Right cardiac atrium (tissue), 5 donors: ENCODE measurements at places on chromosomes 5 and 9. TPM values are rescaled to one million over a fixed set of nuclear protein-coding genes. Genes with fewer than 3 reads are reported as not detected.
A peak's percentile ranks its signal among the peaks of the same experiment; 100 is the strongest.

DNA sequence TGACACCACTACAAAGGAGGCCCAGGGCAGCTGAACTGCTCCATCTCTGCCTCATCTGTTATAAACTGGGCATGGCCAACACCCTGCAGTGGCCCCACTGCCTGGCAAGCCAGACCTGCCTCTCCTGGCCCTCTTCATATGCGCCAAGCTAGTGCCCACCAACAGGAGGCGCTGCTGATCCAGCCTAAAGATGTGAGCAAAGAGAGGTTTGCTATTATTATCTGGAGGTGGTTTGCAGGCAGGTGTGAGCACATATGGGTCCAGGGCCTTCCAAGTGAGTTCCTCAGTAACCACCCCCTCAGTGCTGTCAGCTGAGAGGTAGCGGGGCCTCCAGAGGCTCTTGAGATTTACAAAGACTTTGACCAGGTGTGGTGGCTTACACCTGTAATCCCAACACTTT, 232.2 kb downstream of the SYK start:
- DNase-seq = no peak

IL5 gene
- total RNA-seq = not detected

DNA sequence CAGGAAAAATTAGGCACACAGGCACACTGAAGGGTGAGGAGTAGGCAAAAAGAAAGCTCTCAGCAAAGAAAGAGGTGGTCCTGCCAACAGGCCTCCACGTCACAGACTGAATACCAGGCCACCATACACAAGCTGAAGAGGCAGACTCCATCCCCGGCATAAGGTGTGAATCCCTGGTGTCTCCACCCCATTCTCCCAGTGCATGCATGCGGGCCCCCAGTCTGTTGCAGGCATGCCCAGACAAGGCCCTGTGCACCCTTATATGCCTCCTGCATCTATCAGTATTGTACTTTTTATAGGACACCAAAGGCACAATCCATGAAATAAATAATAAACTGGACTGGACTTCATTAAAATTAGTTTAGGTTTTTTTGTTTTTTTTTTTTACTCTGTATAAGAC, 73.1 kb downstream of the RGMB start:
- DNase-seq = no peak

RGMB gene
- 16.0 TPM for total RNA-seq

GRCh38 chr5:35880156-35880555, 23.5 kb downstream of the IL7R start:
- DNase-seq = no peak

DNA sequence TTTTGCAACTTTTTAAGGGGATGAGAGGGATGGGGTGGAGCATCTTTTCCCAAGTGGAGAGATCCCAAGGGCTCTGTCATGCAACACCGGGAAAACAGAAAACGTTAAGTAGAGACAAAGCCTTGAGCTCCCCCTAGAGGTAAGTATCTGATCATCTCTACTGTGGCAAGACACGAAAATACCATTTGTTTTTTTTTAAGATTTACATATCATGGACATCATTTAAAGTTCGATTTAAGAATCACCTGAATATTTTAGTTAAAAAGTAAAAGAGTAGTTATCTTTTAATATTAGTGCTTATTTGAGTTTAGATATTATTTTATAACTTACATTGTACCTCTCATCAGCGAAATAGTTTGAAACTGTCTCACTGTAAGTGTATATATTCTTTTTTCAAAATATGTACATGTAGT, 200.4 kb downstream of the LRRC70 start:
- no peak for DNase-seq

GRCh38 chr5:53607886-53608285, 47.4 kb downstream of the NDUFS4 start:
- no peak for DNase-seq

EGFLAM gene
- total RNA-seq = 2.4 TPM

GRCh38 chr5:120630550-120630949, 166.4 kb downstream of the PRR16 start:
- no peak for DNase-seq

GRCh38 chr5:36593867-36594266, 12.5 kb upstream of the SLC1A3 start:
- DNase-seq = no peak

FRRS1L gene
- 4.8 TPM for total RNA-seq

- no peak for DNase-seq
These were observed 384.8 kb downstream of the PRR16 start for GRCh38 chr5:120848883-120849282.

LHX6 gene
- total RNA-seq = 1.3 TPM

- no peak for DNase-seq
These were observed 28.8 kb downstream of the NTRK2 start for GRCh38 chr9:84698323-84698722.

GRCh38 chr5:135391869-135392255, 7.2 kb downstream of the MACROH2A1 start:
- no peak for DNase-seq

GRCh38 chr5:43514025-43514424, 923 bp downstream of the C5orf34 start:
- DNase-seq = no peak

DNA sequence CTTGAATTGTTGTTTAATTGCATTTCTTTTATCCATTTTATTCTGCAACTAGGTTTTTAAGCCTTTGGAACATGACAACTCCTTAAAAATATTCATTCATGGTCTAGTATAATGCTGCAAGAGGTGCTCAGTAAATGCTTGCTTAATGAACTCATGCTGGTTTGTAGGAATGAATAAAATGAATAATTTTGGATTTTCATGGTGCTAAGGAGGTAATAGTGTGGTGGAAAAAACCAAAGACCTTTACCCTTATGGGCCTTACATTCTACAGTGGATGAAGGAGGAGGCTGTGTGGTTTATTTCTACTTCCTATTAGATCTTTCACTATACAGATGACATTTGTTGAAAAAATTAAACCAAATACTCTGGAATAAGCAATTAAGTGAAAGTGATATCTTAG, 43.4 kb downstream of the LRRTM2 start:
- no peak for DNase-seq

CEP72 gene
- 3.4 TPM for total RNA-seq

NME5 gene
- 5.0 TPM for total RNA-seq

ROR2 gene
- 33.7 TPM for total RNA-seq

DNA sequence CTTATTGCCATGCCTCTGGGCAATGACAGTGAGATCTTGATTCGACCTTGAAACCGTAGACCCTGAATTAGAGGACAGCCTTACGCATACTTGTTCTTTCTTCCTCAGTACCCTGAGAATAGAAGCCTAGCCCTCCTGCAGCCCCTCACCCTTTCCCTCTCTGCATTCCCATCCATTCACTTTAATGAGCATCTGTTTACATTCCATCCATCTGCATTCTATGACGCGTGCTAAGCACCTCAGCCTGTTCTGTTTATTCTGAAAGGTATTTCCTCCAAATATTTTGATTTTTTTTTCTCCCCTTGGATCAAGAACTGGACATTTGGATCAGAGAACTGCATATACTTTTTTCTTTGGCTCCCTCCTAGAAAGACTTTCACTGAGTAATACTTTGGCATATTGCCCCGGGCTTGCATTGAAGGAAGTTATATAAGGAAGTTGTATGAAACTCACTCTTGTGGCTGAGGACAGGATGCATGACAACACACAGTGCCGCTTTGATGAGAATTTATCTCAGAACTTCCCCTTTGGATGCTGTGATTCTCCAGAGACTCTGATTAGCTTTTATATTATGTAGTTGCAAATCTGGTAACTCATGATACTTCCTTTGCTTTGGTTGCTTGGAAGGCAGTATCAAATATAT, 15.7 kb downstream of the TMEM8B start:
- DNase-seq = no peak

- no peak for DNase-seq
These were observed 405.2 kb downstream of the ZNF608 start for GRCh38 chr5:124341066-124341858.

SOX30 gene
- total RNA-seq = 0.35 TPM

DNA sequence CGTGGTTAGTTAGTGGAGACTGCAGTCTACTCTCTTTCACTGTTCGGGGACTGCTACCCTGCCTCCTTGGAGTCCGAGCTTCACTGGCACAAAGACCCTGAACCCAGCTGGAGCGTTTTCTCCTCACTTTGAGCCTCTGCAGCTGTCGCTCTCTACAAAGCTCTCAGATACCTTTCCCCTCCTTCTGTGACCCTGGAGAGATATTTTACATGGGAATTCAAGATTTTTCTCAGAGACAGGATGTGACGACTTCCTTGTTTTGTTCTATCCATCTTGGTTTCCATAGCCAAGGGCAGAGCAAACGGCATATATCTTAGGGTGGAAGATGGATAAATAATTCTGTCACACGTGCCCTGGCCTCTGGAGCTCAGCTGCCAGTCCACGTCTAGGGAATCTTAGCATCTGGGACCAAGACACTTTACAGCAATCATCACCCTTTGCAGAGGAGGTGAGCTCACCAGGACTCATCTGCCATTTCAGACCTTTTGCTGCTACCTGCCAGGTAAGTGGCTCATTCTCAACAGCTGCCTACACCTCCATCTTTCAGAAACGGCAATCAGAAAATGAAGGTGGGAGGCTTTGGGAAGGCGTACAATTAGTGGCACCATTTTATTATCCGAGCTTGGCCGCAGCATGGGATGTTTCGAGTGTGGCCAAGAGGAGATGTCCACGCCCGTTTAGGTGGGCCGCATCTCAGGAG, at the start of gene BTNL9:
Gene BTNL9 (plus strand): TSS at position 336 of the 700 bp plus-strand sequence. CDS start 5,224 bp downstream, outside the sequence.
- no peak for DNase-seq

- no peak for DNase-seq
These were observed 19.3 kb upstream of the RAPGEF1 start for GRCh38 chr9:131759017-131759647.

- no peak for DNase-seq
These were observed 114.7 kb downstream of the KIAA0825 start for GRCh38 chr5:94503677-94504076.

DNA sequence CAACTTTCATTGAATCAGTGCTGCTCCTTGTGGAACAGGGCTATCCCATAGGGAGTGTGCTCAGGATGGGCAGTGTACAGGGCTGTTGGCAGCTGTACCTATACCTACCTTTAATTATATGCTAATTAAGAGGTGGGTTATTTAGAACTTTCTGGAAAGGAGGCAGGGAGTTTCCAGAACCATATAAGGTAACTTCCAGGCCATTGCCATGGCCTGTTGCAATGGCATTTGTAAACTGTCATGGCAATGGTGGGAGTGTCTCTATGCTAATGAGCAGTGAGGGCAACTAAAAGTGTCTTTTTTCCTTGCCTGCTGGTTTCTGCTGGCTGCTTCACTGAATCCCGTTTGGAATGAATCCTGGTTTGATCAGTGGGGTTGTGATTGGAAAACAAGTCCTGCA, 2.3 kb upstream of the ARHGAP26 start:
- DNase-seq = no peak

DNA sequence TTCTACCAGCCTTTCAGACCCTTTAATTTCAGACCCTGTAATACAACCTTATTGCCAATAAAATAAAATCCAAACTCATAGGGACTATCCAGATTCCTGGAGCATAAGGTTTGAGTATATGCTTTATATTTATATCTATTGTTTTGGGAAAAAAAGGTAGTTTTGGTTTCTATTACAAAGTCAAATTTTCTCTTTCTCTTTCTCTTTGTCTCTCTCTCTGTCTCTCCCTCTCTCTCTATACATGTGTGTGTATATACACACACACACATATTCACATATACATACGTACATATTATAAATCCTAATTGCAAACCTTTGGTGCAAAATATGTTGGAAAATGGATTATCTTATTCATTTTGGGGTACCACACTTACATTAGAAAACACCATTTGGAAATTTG, 39.0 kb downstream of the TMEM232 start:
- no peak for DNase-seq

GRCh38 chr9:33288828-33289483, 1.4 kb upstream of the NFX1 start:
- DNase-seq = peak; percentile 62

DNA sequence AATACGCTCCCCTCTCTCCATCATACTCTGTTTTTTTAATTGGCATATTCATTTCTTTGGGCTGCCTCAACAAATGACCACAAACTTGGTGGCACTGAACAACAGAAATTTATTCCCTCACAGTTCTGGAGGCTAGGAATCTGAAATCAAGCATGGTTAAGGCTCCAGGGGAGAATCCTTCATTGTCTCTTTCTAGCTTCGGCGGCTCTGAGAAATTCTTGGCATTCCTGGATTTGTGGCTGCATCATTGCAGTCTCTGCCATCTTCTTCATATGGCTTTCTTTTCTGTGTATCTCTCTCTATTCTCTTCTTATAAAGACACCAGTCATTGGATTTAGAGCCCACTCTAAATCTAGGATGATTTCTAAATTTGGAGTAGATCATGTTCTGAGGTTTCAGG, 10.9 kb upstream of the SLC24A2 start:
- DNase-seq = no peak

- DNase-seq = no peak
These were observed 28.7 kb upstream of the DAP start for GRCh38 chr5:10789726-10790125.

LRRC19 gene
- not detected for total RNA-seq

C9orf153 gene
- total RNA-seq = 0.53 TPM

- no peak for DNase-seq
These were observed 208.3 kb downstream of the ATP10B start for GRCh38 chr5:160643616-160644240.

- no peak for DNase-seq
These were observed 30.7 kb upstream of the TGFBR1 start for GRCh38 chr9:99073985-99074901.

RAD17 gene
- 19.0 TPM for total RNA-seq

DNA sequence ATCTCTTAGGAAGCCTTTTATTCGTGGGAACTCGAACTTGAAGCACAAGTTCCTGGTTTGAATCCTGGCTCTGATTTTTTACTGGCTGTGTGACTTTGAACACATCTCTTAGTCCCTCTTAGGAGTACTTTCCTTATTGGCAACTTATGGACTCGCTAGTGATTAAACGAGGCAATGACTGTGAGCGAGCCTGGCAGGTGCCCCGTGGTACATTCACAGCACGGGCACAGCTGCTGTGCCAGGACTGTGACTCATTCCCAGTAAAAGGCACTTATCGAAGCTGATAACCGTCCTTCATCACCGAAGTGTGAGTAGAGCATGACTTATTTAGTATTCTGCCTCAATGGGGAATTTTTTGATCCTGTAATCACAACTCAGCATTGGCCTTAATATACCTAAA, 22.7 kb downstream of the CFAP90 start:
- DNase-seq = peak; percentile 65

- no peak for DNase-seq
These were observed 147.5 kb upstream of the RUSC2 start for GRCh38 chr9:35342221-35342958.

PCDHB5 gene
- total RNA-seq = 3.1 TPM
